Right forelimb (tissue), 1 donor: ENCODE measurements at places on chromosomes 2 and 18.

- DNase-seq, result peak; percentile 63
Measured at GRCh38 chr2:108927936-108928659, 60.9 kb downstream of the EDAR start.

- DNase-seq, result no peak
Measured at GRCh38 chr2:28568533-28568932, 72.7 kb downstream of the PLB1 start.

GRCh38 chr2:182915369-182916326, 49.2 kb upstream of the FRZB start:
- DNase-seq, result no peak

DNA sequence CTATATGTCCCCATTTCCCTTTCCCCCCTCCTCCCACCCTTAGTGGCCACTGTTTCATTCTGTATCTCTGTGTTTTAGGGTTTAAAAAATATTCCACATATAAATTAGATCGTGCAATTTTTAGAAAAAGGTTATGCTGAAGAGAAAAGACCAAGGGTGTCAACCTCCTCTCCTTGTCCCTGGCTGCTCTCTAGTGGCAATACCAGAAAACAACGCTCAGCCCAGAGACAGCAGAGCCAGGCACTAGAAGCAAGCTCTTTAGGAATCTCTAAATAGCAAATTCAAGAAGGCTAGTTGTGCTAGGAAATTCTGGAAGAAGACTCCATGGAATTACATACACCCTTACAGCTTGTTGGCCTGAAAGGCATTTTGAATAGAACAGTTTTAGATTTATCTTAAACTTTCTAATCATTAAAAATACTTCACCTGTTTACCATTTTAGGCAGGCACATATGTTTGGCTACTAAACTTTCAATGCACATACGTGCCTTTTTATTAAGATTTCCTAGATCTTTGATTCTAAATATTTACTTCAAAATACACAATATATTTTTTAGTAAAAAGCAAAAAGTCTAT, 35.1 kb upstream of the RASGRP3 start:
- DNase-seq, result peak; percentile 78

GRCh38 chr18:21241301-21242048, 557 bp upstream of the GREB1L start:
- peak; percentile 42 for DNase-seq

- DNase-seq, result no peak
Measured at GRCh38 chr2:191942090-191942738, 95.3 kb upstream of the CAVIN2 start.

GRCh38 chr18:830315-830901, 18.4 kb upstream of the YES1 start:
- no peak for DNase-seq

- no peak for DNase-seq
Measured at GRCh38 chr2:63525905-63526304, 62.4 kb downstream of the WDPCP start.

- DNase-seq, result peak; percentile 65
Measured at GRCh38 chr2:219252900-219253752, at the start of gene TUBA4B. Gene TUBA4B (plus strand): TSS chr2:219253243. CDS start chr2:219253408, 165 bp downstream.

GRCh38 chr2:70922235-70923234, 13.2 kb upstream of the ATP6V1B1 start:
- peak; percentile 54 for DNase-seq

DNA sequence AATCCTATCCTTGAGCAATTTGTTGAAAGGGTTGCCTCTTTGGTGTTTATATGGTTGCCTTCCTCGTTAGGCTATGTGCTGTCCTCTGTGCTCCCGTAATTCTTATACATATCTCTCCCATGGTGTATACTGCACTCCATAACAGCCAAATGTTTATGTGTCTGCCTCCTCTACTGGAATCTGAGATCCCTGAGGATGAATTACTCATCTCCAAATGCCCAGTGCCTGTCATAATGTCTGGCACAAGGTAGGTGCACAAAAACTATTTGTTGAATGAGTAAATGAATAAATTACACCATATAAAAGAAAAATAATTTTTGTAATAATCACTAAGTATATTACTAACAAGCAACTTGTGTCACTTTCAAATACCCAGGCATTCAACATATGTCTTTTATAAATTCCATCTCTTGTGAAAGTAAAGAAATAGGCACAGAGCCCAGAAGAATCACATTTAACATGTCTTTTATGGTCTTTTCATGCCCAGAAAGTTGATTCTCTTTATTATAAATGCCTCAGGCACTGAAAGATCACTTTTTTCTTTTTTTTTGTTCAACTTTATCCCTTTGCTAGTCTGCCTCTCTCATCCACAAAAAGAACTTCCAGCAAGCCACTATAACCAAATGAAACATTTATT, 164.9 kb downstream of the CCDC148 start:
- no peak for DNase-seq

GRCh38 chr2:36287363-36288275, 68.0 kb upstream of the CRIM1 start:
- DNase-seq, result no peak

GRCh38 chr2:70633508-70633907, 79.9 kb upstream of the TGFA start:
- DNase-seq, result no peak

DNA sequence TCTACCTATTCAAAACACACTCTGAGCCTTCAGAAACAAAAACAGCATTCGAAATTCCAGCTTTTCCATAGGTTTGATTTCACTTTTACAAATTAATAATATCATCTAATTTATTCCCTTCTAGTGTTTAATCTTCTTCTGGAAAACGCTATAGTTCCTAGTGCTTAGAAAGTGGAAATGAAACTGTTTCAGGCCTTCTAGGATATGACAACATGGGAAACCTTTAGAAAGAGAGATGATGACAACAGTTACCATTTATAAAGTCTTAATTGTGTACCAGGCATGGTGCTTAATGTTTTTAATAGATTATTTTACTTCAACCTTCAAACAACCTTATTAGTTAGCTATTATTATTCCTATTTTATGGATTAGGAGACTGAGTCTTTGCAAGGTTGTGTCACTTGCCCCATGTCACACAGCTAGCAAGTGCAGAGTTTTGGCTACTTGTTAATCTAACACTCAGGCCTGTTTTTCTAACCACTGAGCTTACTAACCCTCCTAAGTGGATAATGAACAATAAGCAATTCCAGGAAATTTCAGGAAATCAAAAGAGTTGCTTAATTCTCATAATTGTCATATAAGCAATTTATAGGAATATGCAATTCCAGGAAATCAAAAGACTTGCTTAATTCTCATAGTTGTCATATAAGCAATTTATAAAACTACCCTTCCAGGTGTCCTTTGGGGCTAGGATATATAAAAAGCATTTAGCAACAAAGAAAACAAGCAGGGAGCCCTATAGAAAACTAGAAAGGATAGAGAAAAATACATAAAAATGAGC, 206.0 kb downstream of the ZNF521 start:
- DNase-seq, result no peak

DNA sequence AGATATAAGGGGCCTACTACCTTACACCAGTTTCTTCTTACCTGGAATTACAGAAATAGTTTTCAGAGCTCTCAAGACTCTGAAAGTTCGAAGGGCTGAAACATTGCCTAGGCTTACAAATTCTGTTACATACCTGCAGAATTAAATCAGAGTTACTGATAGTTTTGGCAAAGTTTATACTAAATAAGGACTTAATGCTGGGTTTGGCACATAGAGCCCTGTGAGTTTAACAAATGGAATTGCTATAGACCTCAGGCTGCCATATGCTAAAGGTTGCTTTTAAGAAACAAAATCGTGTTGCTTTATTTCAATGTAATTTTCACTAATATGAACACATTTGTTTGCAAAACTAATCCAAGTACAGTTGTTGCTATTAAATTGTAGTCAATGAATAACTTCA, 40.1 kb downstream of the SCN3A start:
- DNase-seq, result no peak

GRCh38 chr2:207257251-207258250, 91.8 kb upstream of the KLF7 start:
- no peak for DNase-seq

DNA sequence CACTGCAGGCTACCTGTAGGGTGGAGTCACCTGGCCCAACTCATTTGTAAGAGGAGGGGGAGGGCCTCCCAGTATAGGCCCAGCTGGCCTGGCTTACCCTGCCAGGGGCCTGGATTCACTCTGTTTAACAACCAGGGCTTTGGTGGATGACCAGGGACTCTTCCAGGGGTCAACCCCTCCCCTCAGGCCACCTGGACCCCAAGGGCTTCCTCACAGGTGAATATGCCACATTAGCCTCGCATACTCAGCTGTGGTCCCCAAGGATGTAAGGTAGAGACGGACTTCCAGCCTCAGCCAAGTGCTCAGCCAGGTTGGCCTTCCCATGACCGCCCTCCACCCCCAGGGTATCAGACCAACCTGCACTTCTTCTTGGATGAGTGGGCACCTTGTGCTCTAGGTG, 8.8 kb upstream of the SH3RF3 start:
- no peak for DNase-seq

- DNase-seq, result no peak
Measured at GRCh38 chr2:16127276-16127940, 187.1 kb downstream of the MYCN start.

GRCh38 chr18:60066219-60066975, 166.6 kb downstream of the PMAIP1 start:
- no peak for DNase-seq

DNA sequence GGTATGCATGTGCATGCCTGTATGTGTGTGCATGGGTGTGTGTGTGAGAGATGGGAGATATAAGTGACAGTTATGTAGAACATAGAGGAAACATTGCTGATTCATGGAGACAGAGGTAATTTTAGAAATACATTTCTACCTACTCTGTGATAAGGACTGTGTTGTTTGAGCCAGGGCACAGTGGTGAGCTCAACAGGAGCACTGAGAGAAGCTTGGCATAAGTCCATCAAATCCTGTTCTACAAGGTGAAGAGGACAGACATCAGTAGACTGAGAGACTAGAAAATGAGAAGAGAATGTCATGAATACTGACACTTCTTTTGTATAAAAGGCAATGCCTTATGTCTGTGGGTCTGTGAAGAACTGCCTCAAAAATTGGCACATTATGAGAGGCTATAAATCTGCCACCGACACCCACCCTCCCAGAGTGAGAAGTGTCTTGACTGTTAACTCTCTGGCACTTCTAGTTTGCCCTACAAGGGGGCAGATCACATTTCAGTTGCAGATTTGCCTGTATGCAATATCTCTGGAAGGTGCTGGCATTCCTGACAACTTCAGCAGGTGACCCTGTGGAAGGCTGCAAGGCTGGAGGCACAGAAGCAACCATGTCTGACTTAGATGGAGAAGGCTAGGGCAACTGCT, 962.3 kb upstream of the NRXN1 start:
- no peak for DNase-seq
